ENCODE measurements at places on chromosomes 7 and 10.

DNA sequence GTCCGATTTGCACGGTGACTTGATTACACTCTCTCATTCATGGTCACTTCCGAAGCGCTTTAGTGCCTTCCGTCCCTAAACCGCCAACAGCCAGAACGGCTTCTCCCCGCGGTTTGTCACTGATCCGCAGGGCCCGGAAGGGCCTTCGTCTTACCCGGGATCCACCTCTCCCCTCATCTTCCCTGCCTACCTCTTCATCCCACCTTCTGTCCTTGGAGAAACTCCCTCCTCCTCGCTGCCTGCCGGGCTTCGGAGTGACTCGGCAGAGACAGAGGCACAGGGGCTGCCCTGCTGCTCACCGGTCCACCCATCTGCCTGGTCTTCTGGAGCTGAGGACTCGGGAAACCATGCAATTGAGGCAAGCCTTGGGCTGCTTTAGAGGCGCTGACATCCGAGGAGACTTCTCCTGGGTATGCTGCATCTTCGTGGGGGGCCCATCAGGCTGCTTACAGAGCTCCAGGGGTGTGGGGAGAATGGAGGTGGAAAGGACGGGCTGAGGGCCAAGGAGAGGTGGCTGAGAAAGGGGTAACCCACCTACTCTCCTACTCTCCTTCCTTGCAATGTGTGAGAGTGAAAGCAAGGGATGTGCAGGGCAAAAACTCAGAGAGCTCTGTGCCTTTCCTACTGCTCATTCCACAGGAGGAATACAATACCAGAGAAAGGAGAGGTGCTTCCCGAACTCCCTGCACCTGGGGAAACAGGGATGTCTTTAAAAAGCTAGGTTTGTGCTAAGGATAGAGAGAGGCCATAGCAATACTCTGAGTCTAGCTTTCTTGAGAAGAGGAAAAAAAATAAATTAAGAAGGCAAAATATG lies 1.0 kb upstream of the HOXA11 start:
- DNase-seq = no peak

- DNase-seq = no peak
These were observed 545.2 kb downstream of the SORCS1 start for GRCh38 chr10:106619346-106619745.

DNA sequence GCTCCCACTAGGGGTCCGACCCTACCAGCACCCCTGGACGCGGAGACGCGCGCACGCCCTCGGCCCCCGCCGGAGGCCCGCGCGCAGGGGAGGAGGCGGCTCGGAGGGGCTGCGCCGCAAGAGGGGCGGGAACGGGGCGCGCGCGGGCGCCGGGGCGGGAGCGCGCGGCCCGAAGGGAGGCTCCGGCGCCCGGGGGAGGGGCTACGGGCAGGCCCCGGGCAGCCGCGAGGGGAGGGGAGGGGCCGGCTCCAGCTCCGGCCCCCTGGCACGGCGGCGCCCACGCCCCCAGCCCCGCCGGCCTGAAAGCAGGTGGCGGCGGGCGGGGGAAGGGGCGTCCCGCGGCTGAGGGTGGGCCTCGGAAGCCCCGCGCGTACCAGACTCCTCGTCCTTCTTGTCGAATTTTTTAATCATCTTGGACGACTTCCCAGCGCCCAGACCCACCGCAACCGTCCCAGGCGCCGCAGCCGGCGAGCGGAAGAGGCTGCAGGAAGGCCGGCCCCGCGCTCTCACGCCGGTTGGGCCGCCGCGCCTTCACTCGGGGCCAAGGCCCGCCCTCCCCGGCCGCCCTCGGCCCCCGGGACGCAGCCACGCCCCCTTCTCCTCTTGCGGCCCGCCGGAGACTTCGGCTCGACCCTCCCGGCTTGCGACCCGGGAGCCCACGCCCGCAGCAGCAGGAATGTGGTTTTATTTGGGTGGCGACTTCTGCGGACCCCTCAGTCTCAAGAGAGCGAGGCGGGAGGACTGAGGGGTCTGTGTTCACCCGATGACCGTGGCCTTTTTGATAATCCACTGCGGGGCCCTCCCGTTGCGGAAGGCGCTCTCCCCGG lies at the start of gene COPG2:
COPG2 (minus strand) TSS at position 491 of the 827 bp plus-strand sequence; CDS start at position 411, 80 bp downstream.
- peak; percentile 87 for DNase-seq

DNA sequence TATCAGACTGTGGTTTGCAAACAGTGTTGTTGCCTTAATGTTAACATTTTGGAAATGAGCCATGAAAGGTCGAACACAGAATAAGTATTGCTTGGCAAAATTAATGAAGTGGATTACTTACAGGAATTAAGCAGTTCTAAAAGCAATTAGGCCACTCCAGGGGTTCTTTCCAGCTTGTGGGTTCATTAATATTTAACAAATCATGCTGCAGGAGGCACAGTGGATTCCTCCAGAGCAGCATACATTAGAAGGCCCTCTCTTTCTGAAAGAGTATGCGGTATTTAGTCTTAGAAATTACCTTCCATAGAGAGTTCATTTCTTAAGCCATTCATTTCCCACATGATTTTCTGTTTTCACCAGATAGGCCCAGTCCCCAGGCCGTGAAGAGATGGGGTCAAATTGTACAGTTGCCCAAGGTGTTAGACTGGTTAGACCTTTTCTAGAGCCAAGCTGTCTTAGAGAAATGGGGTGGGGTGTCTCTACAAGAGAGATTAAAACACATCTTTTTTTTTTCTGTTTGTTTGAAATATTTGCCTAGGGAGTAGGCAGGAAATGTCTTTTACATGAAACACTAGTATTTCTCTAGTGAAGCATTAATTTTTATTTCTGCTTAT lies 40.0 kb upstream of the AGR3 start:
- DNase-seq = no peak

DNA sequence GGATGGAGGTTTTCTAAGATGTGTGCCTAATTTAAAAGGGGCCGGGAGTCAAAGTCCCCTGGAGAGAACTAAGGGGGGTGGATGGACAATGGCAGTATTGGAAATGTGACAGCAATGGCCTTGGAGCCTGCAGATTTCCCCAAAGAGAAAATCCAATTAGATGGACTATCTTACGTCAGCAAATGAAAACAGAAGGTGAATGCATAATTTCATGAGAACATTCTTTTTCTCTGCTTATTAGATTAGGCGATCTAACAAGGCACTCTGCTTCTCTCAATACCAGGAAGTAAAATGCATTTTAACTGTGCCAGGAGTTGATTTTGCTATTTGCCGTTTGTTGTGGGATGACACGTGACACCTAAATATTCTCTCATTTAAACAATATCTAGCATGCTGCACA lies 226.6 kb downstream of the ADAM12 start:
- no peak for DNase-seq

- no peak for DNase-seq
These were observed 239.7 kb downstream of the FANK1 start for GRCh38 chr10:126135941-126136595.

DNA sequence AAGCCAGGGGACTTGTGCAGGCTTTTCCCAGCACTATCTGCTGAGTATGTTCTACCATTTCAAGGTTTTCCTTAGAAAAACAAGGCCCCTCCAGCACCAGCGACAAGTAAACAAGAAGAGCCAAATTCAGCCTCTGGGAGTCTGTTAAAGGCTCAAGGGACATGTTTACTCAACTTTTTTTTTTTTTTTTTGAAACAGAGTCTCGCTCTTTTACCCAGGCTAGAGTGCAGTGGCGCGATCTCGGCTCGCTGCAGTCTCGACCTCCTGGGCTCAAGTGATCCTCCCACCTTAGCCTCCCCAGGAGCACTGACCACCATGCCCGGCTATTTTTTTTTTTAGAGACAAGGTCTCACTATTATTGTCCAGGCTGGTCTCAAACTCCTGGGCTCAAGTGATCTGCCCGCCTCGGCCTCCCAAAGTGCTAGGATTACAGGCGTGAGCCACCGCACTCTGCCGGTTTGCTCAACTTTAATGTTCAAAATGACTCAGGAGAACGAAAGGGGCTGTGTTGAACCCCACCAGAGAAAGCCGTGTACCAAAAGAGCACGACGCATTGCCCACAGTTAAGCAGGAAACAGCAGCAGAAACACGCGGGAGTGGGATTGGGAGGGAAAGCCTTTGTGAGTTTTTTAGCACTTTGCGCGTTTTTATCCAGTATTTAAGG lies 772 bp downstream of the PRDX3 start:
- no peak for DNase-seq

- no peak for DNase-seq
These were observed 32.3 kb downstream of the C1GALT1 start for GRCh38 chr7:7214398-7215347.

GRCh38 chr10:121615435-121615793 lies 17.2 kb upstream of the FGFR2 start:
- DNase-seq = no peak

GRCh38 chr10:104690101-104690500 lies 49.0 kb downstream of the SORCS3 start:
- no peak for DNase-seq

DNA sequence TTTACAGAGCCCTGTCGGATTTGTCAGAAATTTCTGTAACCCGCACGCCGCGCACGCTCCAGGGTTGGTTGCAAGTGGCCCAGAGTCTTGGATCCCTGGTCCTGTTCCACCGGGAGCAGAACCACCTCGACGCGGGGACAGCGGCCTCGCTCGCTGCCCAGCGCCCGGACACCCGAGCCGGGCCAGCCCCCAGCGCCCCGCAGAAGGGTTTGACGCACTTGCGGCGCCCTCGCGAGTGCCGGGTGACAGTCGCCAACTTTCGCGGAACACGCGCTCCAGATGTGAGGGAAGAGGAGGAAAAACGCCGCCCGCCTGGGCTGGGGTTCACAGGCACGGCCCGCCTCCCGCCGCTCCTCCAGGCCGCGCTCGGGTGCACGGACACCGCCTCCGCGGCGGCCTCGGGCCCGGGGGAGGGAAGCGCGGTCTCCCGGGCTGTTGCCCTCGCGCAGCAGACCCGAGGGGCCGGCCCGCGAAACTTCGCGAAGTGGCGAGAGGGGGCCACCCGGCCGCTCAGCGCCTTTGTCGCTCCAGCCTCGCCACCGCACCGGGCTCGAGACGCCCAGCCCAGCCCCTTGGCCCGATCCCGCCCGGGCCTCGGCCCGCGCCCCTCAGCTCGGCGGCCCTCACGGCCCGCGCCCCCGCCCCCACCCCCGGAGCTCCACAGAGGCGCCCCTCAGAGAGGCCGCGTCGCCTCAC lies 514 bp downstream of the RNF216 start:
- no peak for DNase-seq

DNA sequence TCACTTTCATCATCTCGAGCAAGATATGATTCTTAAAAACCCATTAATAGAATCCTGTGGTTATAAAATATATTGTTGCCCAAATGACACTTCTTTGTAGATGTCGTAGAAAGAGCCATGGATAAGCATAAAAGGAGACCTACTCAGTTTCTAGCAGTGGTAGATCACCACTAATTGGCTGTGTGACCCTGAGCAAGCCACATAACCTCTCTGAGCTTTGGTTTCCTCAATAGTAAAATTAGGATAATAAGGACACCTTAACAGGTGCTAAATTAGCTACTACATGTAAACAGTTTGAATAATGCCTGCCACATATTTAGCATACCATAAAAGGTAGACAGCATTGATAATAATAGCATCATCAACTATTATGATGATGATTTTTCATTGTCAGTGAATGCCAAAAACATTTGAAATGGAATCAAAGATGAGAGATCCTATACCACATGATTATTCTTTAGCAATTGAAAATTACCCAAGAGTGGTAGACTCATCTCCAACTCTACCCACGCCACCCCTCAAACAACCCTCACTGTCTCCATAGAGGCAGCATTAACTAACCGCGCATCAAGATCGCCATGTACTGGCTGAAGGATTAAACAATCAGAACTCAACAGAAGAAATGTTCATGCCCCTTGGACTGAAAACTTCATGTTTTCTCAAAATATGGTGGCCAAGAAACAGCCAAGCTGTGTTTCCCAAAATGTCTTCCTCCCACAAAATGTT lies 45.8 kb downstream of the CHST15 start:
- DNase-seq = no peak

GRCh38 chr10:67549390-67549789 lies 146.6 kb downstream of the CTNNA3 start:
- DNase-seq = no peak

- no peak for DNase-seq
These were observed 25.5 kb downstream of the UPP1 start for GRCh38 chr7:48114589-48114988.

DNA sequence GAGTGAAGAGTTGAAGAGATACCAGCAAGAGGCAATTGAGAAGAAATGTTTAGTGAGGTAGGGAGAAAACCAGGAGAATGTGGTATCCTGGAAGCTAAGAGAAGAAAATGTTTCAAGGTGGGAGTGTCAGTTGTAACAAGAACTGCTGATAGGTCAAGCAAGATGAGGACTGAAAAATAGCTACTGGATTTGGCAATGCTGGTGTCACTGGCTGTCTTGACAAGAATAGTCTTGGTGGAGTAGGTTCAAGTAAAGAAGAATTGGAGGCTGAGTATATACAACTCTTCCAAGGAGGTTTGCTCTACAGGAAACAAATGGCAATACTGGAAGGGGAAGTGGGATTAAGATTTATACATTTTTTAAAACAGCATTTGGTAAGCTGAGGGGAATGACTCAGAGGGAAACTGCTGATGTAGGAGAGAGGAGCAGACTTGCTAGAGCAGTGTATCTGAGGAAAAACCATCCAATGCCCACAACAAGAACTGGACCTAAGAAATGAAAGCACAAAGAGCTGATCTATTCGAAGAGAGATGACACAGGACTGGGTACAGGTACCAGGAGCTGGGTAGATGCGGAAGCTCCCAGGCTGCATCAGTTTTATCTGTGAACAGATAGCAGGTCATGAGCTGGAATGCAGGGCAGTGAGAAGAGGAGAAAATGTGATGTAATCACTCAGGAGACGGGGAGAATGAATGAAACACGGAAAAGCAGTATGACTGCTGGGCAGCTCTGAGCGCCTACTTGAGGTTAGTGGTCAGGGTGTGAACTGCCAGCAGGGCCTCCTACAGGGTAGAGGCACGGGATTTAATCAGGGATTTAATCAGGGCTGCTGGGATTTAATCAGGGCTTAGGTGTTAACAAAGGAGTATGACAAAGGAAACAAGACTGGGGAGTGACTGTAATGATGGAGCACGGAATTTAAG lies 34.5 kb downstream of the FAM25A start:
- no peak for DNase-seq

GRCh38 chr10:49053053-49053997 lies 62.0 kb downstream of the VSTM4 start:
- no peak for DNase-seq

GRCh38 chr7:32453341-32454011 lies 36.7 kb downstream of the LSM5 start:
- DNase-seq = no peak

GRCh38 chr10:104303594-104304355 lies 34.5 kb downstream of the ITPRIP start:
- no peak for DNase-seq

GRCh38 chr7:129376076-129376777 lies 58.0 kb upstream of the STRIP2 start:
- DNase-seq = no peak

DNA sequence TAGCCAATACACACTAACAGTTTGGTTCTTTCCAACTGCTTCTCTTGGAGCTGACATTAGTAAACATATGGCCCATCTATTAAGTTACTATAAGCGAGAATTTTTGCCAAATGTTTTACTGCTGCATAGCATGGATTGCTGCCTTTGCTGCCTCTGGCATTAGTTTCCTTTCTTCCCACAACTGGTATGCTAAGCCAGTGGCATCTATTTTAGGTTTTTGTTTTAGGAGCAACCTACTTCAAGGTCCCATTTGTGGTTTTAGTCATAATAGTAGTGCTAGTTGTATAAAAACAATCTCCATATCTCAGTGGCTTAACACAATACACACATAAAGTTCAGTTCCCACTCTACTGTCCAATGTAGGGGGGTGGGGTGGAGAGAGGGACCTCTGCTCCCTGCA lies 25.9 kb upstream of the PANK1 start:
- DNase-seq = no peak

Data from NCI-H446 (cell line).